ENCODE measurements at places on chromosomes 7 and 10.
A peak's percentile ranks its signal among the peaks of the same experiment; 100 is the strongest.

DNA sequence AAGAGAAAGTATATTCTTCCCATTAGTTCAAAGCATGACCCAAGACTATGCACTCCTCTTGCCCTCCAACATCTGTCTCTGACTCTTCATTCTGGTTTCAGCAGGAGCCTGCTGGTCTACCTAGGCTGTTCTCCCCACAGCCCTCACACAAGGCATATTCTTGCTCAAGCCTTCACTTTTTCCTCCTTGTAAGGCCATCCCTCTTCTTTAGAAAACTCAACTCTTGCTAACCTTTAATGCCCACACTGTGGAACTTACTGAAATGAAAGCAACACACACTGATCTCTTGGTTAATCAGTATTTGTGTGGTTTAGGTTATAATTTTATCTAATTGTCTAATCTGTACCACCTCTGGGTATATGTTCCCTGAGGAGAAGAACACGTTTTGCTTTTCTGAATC, 75.8 kb downstream of the PRKCQ start:
- DNase-seq, result no peak

GRCh38 chr7:29957521-29958310, 31.9 kb downstream of the SCRN1 start:
- no peak for DNase-seq

GRCh38 chr10:128420623-128421022, 294.4 kb upstream of the MKI67 start:
- DNase-seq, result no peak

DNA sequence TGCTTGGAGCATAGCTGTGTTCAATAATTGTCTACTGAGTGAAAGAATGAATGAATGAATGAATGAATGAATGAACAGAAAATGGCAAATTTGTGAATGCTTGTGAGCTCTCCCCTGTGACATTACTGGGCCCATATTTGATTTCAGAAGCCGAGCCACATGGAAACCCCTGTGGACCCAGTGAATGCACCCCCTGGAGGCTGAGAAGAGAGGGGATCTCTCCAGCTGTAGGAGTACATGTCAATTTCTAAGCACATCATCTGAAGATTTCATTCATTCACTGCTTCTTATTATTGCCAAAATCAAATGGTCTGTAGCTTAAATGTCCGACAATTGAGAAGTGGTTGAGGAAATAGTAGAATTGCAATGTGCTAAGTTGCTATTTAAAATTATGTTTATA, 58.3 kb upstream of the DOCK1 start:
- no peak for DNase-seq

DNA sequence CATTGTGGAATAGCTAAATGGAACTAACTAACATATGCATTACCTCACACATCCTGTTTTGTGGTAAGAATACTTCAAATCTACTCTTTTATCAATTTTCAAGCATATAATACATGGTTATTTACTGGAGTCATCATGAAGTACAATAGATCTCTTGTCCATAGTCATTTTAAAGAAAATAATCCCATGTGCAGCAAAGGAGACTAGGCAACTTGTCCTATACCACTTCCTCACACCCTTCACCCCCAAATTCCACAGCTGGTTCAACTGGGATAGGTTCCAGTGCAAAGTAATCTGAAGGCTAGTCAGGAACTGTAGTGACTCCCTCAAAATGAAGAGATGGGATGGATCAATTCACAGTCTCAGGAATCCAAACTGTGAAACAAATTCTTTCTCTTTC, 176.1 kb downstream of the SGMS1 start:
- no peak for DNase-seq

DNA sequence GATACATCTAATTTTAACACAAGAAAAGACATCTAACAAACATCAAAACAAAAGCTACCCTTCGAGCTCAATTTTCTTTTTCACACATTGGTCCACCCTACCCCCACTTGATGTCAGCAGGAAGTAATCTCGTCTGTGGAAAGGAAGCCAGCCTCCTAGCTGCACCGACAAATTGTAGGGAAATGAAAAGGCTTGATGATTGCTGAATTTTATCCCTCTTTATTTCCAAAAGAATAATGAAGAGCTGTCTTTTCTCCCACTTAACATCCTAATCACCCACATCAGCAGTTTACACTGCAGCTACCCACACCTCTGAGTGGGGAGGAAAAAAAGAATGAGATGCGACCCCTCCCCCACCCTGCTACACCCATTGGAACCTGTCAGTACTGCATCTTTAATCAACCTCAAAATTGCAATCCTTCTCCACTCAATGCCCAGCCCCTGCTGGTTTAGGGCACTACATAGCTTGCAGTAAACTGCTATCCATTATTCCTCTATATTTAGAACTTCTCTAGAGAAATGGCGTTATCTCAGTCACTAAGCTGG, 10.6 kb upstream of the CPVL start:
- no peak for DNase-seq

DNA sequence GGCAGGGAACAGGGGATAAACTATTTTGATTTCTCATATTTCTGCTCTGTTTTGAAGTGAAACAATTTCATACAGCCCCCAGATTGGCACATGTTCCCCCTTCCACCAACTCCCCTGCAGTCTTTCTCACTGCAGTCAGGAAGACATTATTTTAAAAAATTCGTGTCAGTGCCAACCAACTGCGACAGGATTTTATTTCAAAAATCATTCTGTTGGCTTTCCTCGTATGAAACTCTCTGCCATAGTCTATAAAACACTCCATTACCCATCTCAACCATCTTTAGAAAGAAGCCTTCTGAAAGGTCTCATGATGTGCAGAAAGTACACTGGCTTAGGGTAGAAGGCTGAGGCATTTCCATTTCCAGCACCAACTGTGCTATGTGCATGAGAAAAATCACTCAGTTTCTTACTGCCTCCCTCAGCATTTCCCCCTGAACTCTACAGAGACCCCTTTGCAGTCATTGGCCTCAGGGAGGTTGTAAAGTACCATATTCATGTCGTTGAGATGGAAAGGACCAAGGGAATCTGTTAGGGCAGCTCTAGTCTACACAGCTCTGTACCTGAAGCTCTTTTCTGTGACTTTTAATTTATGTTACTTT, 46.9 kb downstream of the STEAP1B start:
- DNase-seq, result no peak

DNA sequence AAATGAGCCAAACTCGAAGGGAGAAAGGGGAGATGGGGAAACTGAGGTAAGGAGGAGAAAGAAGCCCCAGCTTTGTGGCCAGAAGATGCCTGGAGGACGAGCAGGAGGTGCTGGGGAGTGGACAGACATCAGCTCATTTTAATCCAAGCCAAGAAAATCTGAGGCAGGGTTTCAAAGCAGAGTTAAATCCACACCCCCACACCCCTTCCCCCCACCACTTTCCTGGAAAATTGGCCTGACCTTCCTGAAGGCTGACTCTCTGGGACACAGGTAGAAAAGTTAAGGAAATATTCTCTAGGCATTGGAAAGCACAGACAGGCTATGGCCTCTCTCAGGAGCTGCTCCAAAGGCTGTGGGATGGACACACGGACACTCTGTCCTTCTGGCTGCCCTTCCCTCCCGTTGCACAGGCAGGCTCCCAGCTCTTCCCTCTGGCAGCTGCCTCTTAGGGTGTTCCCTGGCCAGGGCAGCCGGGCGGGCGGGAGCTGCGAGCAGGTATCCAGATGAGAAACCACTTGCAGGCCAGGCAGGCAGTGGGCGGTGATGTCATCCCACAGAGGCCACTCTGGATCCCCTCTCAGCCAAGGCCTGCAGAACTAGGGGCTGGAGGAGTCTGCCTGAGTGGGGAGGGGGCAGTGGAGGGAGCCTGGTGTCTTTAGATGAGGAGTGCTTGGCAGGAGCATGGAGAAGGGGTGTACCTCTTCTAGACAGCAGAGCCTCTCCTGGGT, 171.8 kb downstream of the NEURL1 start:
- no peak for DNase-seq

- peak; percentile 0 for DNase-seq
Measured at GRCh38 chr7:28986765-28987110, 28.6 kb upstream of the TRIL start.

GRCh38 chr7:3551536-3551935, 250.5 kb downstream of the SDK1 start:
- no peak for DNase-seq

DNA sequence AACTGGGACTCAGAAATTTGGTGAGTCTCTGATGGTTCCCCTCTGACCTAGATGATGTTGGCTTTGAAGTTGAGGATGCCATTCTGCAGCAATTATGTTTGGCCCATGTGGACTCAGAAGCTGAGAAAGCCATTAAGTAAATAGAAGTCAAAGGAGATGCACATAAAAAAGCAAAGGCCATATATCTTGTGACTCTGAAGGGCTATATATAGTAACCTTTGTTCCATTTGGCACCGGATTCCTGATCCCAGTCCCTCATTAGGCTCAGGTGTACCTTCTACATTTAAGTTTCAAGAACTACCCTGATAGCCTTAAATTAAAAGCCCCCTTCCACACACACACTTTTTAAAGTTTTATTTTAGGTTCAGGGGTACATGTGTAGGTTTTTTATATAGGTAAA, 50.0 kb upstream of the PDK4 start:
- no peak for DNase-seq

DNA sequence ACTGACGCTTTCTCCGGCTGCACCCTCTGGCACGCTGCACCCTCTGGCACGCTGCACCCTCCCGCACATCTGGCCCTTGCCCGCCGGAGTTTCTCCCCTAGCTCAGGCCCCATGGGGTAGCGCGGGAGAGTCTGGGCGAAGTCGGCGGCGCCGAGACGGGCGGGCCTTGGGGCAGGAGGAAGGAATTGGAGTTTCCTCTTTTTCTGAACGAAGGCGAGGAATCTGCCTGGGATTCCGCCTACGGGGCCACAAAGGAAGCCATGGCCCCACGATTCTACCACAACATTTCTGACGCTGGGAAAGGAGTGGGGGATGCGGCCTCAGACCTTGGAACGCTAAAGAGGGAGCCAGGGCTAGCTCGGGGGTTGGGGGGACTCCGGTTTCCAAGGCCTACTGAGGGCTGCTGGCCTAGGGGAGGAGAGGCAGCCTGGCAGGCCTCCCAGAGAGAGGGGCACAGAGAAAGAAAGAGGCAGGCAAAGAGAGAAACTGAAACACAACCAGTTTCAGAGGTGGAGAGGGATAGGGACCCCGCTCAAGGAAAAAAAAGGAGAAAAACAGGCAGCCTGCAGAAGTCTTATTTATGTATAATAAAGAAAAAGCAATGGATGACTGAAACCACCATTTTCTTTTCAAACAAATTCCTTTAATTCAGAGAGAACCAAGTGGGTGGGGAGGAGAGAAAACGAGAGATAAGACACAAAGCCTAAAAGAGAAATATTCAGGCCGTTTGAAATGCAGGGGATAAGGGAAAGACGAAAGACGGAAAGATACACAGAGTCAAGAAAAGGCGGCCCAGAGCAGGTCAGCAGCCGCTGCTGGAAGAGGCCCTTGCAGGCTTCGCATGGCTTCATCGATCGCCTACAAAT, 4.3 kb downstream of the TLX1 start:
- peak; percentile 79 for DNase-seq

DNA sequence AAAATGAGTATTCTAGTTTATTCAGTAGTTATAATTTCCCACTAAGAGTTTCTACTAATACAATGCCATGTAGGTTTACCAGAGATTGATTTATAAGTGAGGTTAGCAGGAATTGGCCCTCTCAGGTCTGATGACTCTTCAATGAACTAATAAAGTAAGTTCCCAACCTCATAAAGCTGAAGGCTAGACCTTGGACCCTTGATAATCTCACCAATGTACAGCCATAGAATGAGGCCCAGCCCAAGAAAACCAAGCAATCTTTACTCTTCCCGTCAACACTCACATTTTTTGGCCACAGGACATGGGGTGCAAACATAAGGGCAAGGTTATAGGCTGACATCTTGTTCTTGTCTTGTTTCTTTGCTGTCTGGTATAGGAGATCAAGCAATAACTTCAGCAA, 33.3 kb downstream of the ARHGAP19 start:
- DNase-seq, result no peak

DNA sequence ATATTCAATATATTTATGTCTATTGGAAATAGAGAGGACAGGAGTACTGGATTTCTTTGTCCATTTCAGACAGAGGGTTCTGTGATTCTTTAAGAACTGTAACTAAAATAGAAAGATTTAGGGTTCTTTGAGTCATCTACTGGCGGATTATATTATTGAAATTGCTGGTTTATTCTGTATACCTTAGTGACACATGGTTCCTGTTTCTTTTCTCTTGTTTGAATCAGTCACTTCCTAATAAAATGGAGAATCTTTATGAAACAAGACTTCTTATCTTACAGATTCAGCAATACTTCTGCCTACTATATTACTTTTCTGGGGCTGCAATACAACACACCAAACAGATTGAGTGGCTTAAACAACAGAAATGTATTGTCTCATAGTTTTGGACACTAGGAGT, 20.8 kb upstream of the ZNF800 start:
- no peak for DNase-seq

- peak; percentile 32 for DNase-seq
Measured at GRCh38 chr10:114703377-114704107, 45.5 kb upstream of the ABLIM1 start.

- no peak for DNase-seq
Measured at GRCh38 chr7:151762583-151763245, 114.2 kb downstream of the PRKAG2 start.

- no peak for DNase-seq
Measured at GRCh38 chr10:120598386-120598785, 141.4 kb downstream of the PLPP4 start.

GRCh38 chr7:101538596-101539459, 90.3 kb downstream of the MYL10 start:
- DNase-seq, result peak; percentile 77

GRCh38 chr7:130351791-130352090, 7.1 kb downstream of the CPA5 start:
- DNase-seq, result no peak

- no peak for DNase-seq
Measured at GRCh38 chr10:55627501-55628051, 733.5 kb downstream of the ZWINT start.

DNA sequence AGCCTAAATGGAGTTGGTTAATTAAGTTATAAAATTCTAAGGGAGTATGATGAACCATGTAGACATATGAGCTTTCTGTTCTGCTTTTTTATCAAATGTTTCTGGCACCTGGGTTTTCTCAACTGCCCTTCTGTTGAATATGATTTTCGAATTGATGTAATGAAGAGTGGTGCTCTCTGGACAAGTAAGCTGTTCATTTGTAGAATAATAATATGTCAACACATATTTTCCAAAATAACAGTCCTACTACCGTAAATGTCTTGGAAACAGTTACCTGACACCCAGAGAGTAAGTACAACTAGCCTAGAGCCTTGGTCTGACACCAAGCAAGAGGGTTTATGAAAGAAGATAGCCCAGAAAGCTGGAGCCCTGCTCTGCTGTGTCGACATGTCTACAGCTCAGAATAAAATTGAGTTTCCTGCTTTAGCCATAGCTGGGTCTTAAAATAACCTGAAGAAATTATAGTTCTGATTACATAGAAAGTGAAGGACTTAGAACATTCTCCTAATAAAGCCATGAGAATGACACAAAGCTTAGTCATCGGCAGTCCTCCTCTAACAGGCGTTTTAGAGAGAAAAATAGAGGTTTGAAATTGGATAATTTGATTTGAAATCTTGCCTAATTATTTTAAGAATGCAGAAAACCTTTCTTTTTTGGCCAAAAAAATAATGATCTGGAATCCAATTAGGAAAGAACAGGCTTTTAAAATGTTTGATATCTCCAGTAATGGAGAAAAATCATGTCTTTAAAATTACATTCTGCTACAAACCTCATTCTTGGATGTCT, 25.1 kb downstream of the HDAC9 start:
- no peak for DNase-seq

GRCh38 chr7:24346129-24346528, 62.1 kb downstream of the NPY start:
- no peak for DNase-seq

Measured in KBM-7 (cell line).